ENCODE measurements at places on chromosomes 7 and 10.
A peak's percentile ranks its signal among the peaks of the same experiment; 100 is the strongest.

DNA sequence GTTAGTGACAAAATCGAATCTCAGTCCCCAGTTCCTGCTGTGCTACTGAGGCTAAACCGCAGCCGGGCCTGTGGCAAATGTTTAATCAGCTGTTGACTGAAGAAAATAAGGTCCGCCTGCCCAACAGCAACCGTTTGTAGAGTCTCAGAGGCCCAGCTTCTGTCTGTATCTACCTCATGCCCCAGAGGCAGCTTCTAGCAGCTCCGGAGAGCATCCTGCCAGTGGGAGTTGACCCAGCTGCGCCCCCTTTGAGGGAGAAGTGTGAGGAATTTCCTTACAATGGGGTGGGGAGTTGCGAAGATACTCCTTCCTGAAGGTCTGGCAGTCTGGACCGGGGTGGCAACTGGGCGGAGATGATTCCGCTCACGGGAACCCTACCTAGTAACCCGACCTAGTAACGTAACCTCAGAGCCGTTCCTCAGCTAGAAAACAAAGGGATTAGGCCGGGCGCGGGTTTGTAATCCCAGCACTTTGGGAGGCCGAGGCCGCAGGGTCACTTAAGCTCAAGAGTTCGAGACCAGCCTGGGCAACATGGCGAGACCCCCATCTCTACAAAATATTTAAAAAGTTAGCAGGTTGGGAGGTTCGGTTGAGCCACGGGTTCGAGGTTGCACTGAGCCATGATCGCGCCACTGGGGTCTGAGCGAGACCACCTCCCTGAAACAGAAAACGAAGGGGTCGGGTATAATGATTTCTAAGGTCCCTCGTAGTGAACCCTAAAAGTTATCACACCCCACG lies 846 bp upstream of the ZNF775 start:
- peak; percentile 74 for DNase-seq

- DNase-seq, result no peak
These were observed 113.2 kb upstream of the ADO start for GRCh38 chr10:62691336-62691735.

GRCh38 chr7:113835367-113835766 lies 83.4 kb downstream of the PPP1R3A start:
- no peak for DNase-seq

DNA sequence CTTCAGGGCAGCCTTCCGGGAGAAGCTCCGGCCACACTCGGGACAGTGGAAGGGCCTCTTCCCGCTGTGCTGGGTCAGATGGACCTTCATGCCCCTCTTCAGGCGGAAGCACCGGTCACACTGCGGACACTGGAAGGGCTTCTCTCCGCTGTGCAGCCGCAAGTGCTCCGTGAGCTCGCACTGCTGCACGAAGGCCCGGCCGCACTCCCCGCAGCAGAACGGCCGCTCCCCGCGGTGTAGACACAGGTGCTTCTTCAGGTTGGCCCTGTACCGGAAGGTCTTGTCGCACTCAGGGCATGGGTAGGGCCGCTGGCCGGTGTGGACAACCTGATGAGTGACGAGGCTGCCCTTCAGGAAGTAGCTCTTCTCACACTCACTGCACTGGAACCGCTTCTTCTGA lies 14.2 kb upstream of the ZNF786 start:
- DNase-seq, result no peak

GRCh38 chr10:86286236-86287109 lies 80.1 kb downstream of the GRID1 start:
- no peak for DNase-seq

- DNase-seq, result no peak
These were observed 92.9 kb downstream of the SFMBT2 start for GRCh38 chr10:7317786-7318446.

GRCh38 chr7:89926194-89926593 lies 228.1 kb upstream of the STEAP1 start:
- DNase-seq, result no peak
